ENCODE measurements at places on chromosomes 7 and 10.

GRCh38 chr7:76326646-76327233 is 24.3 kb downstream of the HSPB1 start:
- DNase-seq, result no peak

GRCh38 chr7:81886211-81886764 is 116.4 kb upstream of the HGF start:
- no peak for DNase-seq

GRCh38 chr7:132371948-132372347 is 204.3 kb downstream of the PLXNA4 start:
- no peak for DNase-seq

GRCh38 chr7:155770241-155770640 is 42.0 kb downstream of the SHH start:
- no peak for DNase-seq

- no peak for DNase-seq
Measured at GRCh38 chr7:43552122-43552521, 30.8 kb upstream of the STK17A start.

- no peak for DNase-seq
Measured at GRCh38 chr10:68869623-68870022, 31.5 kb upstream of the DDX50 start.

- no peak for DNase-seq
Measured at GRCh38 chr10:92846-93245, 42.4 kb upstream of the ZMYND11 start.

GRCh38 chr7:2012044-2012900 is 220.5 kb downstream of the MAD1L1 start:
- DNase-seq, result no peak

DNA sequence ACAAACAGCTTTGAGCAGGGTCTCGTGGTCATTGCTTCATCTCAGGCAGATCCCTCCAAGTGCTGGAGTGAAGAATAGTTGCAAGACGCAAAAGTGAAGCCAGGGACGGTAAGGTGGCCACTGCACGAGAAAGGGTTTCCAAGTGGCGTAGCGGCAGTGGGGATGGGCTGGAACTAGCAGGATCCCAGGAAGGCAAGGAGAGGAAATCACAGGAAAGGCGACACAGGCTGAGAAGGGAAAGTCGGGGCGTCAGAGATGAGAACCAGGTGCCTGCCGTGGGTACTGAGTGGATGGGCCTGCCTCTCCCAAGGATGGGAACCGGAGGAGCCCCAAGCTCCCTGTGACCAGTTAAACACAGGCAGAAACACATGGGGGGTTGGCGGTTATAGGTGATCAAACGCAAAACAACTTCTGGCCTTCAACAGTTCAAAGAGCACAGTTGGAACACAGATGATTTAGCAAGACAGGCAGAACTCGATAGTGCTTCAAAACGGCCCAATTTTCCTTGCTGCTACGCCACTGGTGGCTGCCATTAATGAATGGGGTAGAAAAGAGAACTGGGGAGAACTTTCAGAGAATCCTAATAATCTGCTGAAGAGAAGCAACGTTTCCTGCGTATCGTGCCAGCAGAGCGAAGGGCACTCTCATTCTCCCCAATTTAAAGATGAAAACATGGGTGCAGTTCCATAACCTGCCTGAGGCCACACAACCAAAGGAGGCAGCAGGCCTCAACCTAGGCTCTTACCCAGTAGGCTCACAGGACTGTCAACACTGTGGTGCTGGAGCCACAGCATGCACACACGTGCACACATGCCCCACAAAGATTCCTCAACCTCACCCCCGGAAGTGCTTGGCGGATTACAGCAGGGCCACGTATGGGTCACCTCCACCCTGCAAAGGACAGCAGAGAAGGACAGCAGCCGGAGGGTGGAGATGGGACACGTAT is 61.9 kb downstream of the MAD1L1 start:
- DNase-seq, result no peak

DNA sequence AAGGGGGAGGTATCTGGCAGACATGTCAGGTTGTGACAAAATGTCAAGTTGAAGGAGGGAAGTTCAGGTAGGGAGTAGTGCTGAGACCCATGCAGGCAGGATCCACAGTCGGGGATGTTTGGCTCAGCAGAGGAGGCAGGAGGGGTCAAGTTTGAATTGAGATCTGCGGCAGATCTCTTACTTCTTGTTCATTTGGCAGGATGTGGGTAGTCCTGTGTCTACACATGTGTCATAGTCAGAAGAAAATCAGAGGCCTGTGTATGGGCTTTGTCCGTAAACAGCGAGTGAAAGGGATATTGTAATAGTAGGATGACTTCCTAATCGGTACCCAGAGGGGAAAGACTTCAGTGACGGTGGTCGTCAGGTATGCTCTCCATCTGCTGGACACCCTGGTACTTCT is 203.8 kb upstream of the MTPN start:
- DNase-seq, result no peak

DNA sequence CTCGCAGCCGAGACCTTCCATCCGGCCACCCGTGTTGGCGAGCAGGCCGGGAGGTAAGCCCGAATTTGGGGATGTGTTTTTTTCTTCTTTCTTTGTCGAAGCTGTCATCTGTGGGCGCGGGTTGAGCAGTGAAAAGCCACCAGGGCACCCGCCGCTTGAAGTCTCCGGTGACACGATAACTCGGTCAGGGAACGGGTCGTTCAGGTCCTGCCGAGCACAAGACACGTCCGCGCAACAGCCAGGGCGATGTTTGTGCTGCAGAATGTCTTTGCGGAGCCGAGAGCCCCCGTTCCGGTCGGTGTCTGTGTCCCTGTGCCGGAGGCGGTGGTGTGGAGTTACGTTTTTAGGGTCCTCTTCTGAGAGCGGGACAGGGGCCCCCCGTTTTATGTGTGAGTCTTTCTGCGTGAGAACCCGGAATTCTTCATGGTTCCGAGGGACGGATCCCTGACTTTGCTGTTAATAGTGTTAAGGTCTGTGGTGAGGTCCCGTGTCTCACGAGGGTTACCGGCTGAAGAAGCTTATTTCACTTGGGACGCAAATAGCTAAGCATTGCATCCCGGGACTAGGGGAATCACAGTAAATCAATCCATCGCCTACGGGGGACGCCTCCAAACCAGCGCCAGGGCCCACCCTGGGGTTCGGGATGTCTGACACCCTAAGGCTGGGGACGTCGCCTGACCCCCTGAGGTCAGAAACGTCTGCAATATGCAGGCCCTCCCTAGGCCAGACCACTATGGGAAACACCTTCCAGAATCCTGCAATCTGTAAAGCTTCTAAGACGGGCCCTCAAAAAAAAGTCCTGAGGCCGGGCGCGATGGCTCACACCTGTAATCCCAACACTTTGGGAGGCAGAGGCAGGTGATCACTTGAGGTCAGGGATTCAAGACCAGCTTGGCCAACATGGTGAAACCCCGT is 99.5 kb downstream of the ELFN1 start:
- DNase-seq, result no peak

DNA sequence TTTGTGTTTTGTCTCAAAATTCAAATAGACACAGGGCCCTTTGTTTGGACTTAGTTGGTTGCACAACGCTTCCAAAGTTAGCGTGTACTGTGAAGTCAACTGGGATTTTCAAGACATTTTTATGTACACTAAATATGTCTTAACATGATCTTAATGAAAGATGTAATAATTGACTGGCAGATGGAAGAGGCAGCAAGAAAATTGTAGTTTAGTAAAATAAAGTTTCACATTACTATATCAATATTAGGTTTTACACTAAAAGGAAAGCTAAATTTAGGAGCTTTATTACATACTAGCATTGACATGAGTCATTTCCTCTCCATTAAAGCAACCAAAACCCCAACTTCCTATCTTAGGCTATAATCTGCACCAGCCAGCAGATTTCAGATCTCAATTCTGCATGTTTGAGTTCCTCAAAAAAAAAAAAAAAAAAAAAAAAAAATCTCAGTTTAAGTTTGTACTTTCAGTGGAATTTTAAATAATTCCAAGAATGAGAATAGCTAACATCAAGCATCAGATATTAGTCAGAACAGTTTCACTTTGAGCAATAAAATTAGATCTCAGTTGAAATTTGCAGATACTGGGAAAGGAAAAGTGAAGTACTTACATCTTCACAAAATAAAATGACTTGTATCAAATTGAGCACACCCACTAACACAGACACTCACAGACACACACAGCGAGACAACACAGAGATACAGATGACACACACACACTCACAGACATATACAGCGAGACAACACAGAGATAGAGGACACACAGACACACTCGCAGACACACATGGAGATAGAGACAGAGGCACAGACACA is 346.6 kb upstream of the KLF6 start:
- no peak for DNase-seq

- DNase-seq, result no peak
Measured at GRCh38 chr10:87585565-87586514, 73.8 kb upstream of the PAPSS2 start.

DNA sequence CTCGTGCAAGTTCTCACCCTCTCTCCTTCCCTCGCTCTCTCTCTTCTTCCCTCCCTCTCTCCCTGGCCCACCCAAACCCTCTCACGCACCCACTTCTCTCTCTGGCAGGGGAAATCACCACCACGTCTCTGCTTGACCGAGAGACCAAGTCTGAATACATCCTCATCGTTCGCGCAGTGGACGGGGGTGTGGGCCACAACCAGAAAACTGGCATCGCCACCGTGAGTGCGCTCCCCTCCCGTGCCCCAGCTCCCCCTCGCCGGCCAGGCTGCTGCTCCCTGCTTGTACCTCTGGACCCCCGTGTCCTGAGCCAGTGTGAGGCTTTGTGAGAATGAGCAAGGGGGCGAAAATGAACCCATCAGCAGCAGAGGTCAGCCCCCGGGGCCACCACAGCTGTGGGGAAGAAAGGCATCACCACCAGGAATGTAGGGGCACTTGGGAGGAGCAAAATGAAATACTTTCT is 25.5 kb downstream of the C10orf105 start:
- DNase-seq, result no peak

DNA sequence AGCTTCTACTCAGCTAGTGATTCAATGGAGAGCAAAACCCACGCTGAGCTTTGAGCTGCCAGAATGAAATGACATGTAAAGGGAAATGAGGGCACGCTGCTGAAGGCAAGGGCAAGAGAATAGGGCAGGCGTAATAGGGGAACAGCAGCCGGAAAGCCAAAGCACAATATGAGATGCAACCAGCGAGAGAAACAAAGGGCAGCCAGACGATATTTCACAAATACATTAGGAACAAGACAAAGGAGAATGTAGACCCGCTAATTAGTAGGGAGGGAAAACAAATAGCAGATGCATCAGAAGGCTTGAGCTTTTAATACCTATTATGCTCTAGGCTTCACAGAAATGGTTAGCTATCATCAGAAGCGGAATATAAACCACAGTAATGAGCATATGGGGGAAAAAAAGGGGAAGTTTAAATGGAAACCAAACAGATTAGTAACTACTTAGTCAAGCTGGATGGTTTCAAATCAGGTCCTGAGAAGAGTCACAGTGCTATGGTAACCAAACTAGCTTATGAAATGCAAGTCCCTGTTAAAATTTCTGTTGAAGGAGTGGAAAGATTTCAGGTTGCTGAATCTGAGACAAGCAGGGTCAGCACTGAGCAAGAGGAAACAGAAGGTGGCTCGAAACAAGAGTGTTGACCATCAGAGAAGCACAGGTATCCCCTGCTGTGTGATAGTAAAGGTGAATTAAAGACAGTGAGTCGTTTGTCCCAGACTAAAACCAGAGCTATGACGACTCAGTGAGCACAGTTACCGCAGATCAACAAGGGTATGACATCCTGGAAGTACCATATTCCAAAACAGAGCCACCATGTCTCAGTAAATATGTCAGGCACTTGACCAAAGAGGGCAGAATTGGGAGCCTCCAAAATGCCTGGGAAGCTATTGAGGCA is 496.9 kb upstream of the CELF2 start:
- no peak for DNase-seq

GRCh38 chr7:91079487-91079886 is 184.7 kb upstream of the FZD1 start:
- no peak for DNase-seq

DNA sequence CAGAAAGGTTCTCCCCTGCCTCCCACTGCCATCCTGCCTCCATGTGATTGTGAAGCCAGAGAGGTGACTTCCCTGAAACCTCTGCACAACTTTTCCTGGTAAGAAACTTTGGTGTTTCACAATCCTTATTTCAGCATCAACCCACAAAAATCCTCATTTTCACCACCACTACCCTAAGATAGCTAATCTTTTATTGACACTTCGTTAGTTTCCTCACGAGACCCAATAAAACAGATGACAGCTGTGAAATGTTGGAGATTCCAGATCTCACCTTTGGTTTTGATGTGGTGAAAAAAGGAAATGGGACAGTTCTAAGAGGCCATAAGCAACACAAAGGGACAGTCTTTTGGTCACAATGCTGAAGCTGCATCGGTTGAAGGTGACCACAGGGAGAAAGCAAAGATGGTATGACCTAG is 59.9 kb upstream of the TM9SF3 start:
- DNase-seq, result no peak

GRCh38 chr10:119933179-119933578 is 40.6 kb downstream of the SEC23IP start:
- DNase-seq, result no peak

- DNase-seq, result peak; percentile 88
Measured at GRCh38 chr7:322111-322671, 32.2 kb downstream of the FOXL3 start.

GRCh38 chr7:37109016-37109683 is 339.5 kb downstream of the ELMO1 start:
- DNase-seq, result no peak

DNA sequence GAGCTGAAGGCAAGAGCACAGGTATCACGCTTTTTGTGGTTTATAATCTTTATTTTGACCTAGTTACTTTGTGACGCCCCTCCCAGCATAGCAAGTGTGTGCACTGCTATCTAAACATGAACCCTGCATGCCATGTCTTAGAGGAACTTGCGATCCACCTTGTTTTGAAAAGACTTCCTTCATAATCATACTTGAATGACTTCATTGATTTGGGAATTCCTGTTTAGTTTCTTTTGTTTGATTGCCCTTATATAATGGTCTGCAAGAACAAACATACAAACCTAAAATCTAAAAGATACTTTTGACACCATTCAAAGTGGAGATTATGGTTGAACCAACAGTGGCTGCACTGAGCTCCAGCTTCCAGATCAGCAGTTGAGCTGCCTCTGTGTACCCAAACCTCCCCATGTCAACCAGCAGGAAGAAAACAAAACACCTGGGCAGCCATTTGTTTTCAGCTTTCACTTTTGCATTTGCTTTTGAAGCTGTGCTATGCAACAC is 132.6 kb downstream of the CELF2 start:
- DNase-seq, result no peak

- no peak for DNase-seq
Measured at GRCh38 chr10:73910764-73911552, at the start of gene PLAU. TSS of gene PLAU (plus strand) at chr10:73911132. CDS start at chr10:73911556, 424 bp downstream.

DNA sequence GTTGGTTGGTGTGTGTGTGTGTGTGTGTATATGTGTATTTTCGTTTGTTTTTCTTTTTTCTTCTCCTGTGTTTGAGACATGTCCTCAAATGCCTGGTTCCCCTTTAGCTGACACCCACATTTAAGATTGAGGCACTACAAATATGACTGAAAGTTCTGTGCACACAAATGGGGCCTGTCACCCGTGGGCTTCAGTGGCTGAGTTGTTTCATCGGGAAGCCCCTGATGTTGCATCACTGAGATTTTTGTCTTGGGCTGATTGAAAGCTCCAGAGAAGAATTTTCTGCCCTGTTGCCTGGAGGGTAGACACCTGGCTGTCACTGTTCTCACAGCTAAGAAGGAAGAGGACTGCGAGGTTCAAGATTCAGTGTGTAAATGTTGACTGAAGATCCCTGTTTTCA is 283.8 kb upstream of the C7orf33 start:
- no peak for DNase-seq

Data from activated CD4-positive, CD25-positive, alpha-beta regulatory T cell (primary cell).